ENCODE measurements at places on chromosomes 5 and 9.

GRCh38 chr9:106072421-106072820 lies 378.1 kb downstream of the TMEM38B start:
- DNase-seq = no peak

- no peak for DNase-seq
Measured at GRCh38 chr9:120892748-120893610, 16.0 kb upstream of the PHF19 start.

- DNase-seq = no peak
Measured at GRCh38 chr9:116964258-116964657, 277.2 kb downstream of the TRIM32 start.

DNA sequence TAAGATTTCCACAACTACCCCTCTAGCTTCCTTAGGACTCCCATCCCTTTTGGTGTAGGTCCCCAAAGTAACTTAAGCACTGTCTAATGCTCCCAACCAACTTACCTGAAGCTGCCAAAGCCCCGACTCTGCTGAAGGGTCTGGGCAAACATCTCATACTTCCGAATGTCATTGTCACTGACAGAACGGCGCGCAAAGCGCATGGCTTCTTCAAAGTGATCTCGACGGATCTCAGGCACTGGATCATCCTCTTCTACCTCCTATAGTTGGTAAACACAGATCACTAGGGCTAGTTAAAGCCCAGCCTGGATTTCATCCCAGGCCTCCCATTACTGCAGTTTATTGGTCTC lies 15.2 kb downstream of the VCP start:
- no peak for DNase-seq

DNA sequence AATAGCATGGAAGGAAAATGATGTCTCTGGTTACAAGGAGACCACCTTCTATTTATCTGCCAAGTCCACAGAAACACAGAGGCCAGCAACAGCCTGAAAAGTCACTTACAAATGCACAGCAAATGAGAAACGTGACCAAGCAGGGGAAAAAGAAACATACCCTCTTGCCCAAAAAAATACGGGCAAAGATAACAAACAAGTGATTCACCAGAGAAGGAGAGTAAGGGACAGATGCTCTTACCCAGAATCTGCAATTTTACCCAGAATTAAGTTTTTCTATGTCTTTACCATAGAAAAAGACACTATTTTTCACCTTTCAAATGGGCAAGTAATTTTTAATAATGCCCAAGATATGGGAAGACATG lies 28.1 kb downstream of the CAMSAP1 start:
- DNase-seq = no peak

GRCh38 chr9:91429501-91429900 lies 5.9 kb upstream of the NFIL3 start:
- no peak for DNase-seq

GRCh38 chr9:74728176-74728575 lies 159.5 kb downstream of the TRPM6 start:
- no peak for DNase-seq

All from NT2/D1 (cell line).